ENCODE measurements at places on chromosomes 4 and X.

- DNase-seq, result peak; percentile 62
These were observed 67.7 kb downstream of the INPP4B start for GRCh38 chr4:142778430-142778829.

- peak; percentile 75 for DNase-seq
These were observed 648 bp upstream of the MSMO1 start for GRCh38 chr4:165326831-165327210.

DNA sequence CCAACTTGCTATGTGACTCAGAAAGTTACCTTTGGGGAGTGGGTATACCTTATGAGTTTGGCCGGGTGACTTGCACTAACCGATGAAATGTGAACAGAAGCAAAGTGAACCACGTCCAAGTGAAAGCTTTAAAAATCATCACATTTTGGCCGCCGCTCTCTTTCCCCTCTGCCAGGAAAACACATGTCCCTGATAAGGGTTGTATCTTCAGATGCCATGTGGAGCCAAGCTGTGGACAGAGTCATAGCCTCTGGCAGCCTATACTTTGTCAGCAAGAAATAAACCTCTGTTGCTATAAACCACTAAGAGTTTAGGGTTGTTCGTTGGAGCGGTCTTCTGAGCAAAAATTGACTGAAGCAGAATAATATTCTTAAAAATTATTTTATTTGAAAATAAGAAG, 92.3 kb downstream of the PRDM5 start:
- peak; percentile 49 for DNase-seq

- no peak for DNase-seq
These were observed 299.2 kb downstream of the UNC5C start for GRCh38 chr4:95249426-95250021.

GRCh38 chrX:63746278-63746677, 38.7 kb downstream of the ARHGEF9 start:
- DNase-seq, result no peak

DNA sequence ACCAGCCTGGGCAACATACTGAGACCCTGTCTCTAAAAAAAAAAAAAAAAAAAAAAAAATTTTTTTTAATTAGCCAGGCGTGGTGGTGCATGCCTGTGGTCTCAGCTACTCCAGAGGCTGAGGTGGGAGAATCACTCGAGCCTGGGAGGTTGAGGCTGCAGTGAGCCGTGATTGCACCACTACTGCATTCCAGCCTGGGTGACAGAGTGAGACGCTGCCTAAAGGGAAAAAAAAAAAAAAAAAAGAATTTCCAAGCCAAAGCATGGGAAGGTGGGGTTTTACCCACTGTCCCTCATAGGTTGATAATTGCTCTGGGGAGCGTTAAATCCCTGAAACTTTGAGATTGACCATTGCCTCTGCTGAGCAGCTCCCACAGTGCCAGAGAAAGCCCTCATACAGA, 427.5 kb downstream of the BCOR start:
- no peak for DNase-seq

DNA sequence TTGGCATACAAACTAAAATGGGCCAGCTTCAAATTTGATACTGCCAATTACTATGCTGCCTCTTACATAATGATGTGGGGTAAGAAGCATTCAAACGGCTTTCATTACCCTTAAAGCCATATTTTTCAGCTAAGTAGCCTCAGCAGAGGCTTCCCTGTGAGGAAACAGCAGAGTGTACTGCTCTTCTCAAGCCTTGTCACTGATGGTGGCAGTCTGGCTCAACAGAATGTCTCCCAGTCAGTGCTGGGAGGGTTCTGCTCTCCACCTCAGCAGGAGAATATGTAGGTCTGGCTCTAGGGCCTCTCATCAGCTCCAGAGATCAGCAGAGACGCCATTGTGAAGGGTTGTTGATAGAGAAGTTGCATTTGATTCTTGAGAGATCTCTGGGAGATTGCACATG, 44.6 kb upstream of the MBNL3 start:
- no peak for DNase-seq

GRCh38 chr4:165474784-165475705, 96.2 kb downstream of the CPE start:
- DNase-seq, result no peak

DNA sequence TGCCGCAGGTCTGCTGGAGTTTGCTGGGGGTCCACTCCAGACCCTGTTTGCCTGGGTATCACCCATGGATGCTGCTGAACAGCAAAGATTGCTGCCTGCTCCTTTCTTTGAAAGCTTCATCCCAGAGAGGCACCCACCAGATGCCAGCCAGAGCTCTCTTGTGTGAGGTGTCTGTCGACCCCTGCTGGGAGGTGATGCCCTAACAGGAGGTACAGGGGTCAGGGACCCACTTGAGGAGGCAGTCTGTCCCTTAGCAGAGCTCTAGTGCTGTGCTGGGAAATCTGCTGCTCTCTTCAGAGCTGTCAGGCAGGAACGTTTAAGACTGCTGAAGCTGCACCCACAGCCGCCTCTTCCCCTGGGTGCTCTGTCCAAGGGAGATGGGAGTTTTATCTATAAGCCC, 162.7 kb downstream of the NAF1 start:
- no peak for DNase-seq

- peak; percentile 29 for DNase-seq
These were observed 63.9 kb downstream of the TSC22D3 start for GRCh38 chrX:107711521-107712181.

- peak; percentile 51 for DNase-seq
These were observed 81.0 kb downstream of the SORBS2 start for GRCh38 chr4:185730849-185731608.

DNA sequence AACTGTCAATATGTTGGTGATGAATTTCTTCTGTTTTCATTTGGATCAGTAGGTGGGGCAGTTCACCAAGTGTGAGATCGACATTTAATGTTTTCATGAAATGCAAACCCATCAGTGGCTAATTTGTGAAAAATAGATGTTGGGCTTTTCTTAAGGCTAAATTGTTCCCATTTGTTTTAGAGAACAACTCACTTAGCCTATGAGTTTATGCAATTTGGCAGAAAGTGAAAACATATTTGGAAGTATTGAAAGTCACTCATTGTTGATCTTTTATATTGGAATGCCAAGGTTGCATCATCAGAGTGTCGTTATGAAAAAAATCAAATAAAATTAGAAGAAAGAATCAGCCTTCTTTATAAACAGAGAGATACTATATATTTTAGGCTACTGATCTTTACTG, 132.4 kb downstream of the RPA4 start:
- DNase-seq, result peak; percentile 2

DNA sequence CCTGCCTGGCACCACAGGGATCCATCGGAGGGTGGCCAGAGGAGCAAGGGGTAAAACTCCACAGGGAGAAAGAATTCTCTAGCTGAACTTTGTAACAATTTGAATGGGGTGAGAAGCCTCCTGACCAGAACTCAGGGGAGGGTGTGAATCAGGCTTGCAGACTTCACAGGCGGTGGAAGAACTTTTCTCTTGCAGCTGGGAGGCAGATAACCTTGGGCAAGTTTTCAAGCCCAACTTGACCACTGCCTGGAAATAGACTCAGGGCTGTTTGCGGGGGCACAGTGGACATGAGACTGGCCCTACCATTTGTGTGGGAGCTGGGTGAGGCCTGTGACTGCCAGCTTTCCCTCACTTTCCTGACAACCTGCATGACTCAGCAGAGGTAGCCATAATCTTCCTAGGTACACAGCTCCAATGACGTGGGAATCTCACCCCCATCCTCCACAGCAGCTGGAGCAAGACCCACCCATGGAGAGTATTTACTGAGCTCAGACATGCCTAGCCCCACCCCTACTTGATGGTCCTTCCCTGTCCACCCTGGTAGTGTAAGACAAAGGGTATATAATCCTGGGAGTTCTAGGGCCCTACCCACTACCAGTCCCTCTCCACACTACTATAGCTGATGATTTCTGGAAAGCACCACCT, 210.0 kb upstream of the AGTR2 start:
- no peak for DNase-seq

DNA sequence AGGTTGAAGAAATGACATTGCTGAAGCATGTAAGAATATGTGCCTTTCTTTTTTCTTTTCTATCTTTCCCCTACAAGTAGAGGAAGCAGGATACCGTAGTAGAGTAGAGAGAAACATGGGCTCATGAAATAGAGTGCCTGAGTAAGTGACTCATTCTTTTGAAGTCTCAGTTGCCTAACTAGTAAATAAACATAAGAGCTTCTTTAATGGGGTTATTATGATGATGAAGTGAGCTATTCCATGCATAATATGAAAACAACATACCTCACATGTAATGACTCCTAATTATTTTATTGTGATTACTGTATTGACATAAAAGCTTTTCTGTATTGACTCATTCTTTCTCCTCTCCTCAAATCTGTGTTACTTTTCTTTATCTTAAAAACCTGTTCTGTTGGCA, 1538.2 kb downstream of the TECRL start:
- DNase-seq, result no peak

GRCh38 chr4:173802662-173803022, 272.6 kb upstream of the HAND2 start:
- no peak for DNase-seq

DNA sequence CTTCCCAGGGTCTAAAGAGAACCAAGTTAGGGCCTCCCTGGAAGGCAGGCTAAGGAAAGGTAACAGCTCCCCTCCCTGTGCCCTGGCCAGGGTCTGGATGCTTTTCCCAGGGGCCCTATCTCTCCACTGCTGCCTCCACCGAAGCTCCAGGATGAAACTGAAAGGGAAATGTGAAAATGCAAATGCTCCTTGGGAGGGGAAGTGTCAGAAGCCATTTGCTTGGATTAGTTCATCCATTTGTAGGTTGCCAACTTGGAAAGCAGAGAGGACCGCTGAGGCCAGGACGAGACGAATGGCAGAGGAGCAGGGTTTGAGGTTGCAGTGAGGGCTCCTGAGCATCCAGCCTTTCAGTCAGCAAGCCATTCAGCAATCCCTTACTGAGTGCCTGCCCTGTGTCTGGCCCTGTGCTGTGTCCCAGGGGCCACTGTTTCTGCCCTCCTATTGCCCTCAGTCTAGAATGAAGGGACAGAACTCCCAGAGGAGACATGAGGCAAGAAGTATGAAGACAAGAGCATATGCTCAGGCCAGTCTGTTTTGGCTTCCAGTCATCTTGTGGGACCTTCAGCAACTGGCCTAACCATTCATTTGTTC, 45.9 kb upstream of the PGRMC1 start:
- DNase-seq, result peak; percentile 40

DNA sequence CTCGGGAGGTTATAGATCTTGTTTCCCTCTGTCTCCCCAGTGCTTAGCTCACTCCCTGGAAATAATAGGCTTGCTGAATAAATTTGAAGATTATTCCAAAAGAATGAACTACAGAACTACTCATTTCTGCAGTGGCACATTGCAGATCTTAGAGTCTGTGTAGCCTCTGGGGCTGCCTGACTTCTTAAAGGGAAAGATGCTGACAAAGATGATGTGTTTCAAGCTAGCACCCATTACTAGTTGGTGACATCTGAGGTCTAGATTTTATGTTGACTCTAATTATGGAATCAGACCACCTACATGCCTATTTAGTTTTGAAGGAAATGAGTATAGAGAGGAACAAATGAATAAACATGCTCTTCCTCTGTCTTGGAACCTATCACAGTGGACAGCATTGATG, 123.7 kb upstream of the KCNIP4 start:
- no peak for DNase-seq

- peak; percentile 74 for DNase-seq
These were observed 16.0 kb upstream of the MID1 start for GRCh38 chrX:10636337-10636736.

GRCh38 chr4:138063581-138063980, 178.6 kb downstream of the SLC7A11 start:
- no peak for DNase-seq

- no peak for DNase-seq
These were observed 205.3 kb downstream of the NAP1L3 start for GRCh38 chrX:93468075-93468474.

- DNase-seq, result peak; percentile 72
These were observed 191.6 kb upstream of the ANKRD50 start for GRCh38 chr4:124903995-124904722.

GRCh38 chr4:83503974-83504373, 19.1 kb upstream of the ABRAXAS1 start:
- no peak for DNase-seq

- no peak for DNase-seq
These were observed 15.3 kb downstream of the ADAMTS3 start for GRCh38 chr4:72553540-72554337.

GRCh38 chrX:93741811-93742210, 67.8 kb downstream of the FAM133A start:
- no peak for DNase-seq

DNA sequence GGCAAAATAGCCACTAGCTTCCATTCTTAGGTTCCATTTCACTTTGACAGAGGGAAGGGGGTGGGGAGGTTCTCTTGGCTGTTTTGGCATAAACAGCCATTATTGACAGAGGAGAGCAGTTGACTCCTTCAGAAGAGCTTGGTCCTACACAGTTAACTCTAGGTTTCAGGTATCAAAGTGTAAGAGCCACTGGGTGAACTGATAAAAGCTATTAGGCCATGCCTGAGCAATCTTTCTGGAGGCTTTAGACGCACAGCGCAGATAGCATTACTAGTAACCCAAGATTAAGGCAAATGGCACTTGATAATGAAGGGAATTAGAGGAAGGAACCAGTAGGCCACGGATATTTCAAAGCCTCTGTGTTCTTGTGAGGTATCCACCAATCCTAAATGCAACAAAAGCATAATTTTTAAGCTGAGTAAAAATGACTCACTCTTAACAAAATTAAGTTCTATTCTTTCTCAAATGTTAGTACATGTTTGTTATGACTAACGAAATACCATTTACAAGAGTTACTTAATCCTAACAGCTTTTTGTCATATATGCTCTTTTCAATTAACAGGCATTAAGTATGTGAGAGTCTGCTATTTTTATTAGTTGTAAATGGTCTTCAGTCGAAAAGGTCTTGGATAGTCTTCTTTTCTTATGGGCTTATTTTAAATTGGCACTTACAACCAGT, 53.6 kb downstream of the SLC7A11 start:
- DNase-seq, result no peak

All from fibroblast of mammary gland (primary cell).